ENCODE measurements at places on chromosomes 16 and 17. TPM values are rescaled to one million over a fixed set of nuclear protein-coding genes. Genes with fewer than 3 reads are reported as not detected.

KRT28 gene
- not detected for total RNA-seq

FKBP10 gene
- 166 TPM for total RNA-seq

AOC3 gene
- total RNA-seq = 40.6 TPM

TBC1D26 gene
- total RNA-seq = 1.3 TPM

RHBDL1 gene
- 0.95 TPM for total RNA-seq

KRTAP1-5 gene
- total RNA-seq = not detected

PRR35 gene
- not detected for total RNA-seq

FOXN1 gene
- total RNA-seq = 0.11 TPM

ASB16 gene
- total RNA-seq = 0.69 TPM
